NCI-H510A (cell line): ENCODE measurements at places on chromosomes 6 and 20.

GRCh38 chr6:31762878-31763618 lies 592 bp downstream of the SAPCD1 start:
- no peak for DNase-seq

GRCh38 chr20:29408034-29408695 lies 1849.3 kb upstream of the DEFB115 start:
- no peak for DNase-seq

GRCh38 chr20:38722683-38723016 lies 1.6 kb upstream of the SLC32A1 start:
- no peak for DNase-seq

DNA sequence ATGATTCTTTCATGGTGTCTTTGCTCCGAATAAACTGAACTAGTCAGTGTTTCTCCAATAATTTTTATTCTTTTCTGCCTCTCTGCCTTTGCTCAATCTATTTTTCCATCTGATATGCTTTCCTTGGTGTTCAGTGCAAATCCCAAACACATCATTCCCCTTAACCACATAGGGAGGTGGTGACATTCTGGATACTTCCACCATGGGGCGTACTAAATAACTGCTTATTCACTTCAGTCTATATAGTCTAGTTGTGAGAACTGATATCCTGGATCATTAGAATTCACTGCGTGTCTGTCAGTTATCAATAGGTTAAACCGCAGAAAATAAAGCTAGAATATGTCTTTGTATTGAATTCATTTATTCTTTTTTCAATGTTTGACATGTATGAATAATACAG lies 83.1 kb downstream of the KCNQ5 start:
- DNase-seq: no peak

GRCh38 chr20:45053430-45054351 lies 47.2 kb downstream of the KCNS1 start:
- DNase-seq: no peak

DNA sequence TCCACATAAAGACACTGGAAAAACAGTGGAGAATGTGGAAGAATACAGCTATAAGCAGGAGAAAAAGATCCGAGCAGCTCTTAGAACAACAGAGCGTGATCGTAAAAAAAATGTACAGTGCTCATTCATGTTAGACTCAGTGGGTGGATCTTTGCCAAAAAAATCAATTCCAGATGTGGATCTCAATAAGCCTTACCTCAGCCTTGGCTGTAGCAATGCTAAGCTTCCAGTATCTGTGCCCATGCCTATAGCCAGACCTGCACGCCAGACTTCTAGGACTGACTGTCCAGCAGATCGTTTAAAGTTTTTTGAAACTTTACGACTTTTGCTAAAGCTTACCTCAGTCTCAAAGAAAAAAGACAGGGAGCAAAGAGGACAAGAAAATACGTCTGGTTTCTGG lies 57.1 kb downstream of the MAP3K4 start:
- no peak for DNase-seq

- no peak for DNase-seq
These were observed 454.5 kb upstream of the CITED2 start for GRCh38 chr6:139828751-139829519.

DNA sequence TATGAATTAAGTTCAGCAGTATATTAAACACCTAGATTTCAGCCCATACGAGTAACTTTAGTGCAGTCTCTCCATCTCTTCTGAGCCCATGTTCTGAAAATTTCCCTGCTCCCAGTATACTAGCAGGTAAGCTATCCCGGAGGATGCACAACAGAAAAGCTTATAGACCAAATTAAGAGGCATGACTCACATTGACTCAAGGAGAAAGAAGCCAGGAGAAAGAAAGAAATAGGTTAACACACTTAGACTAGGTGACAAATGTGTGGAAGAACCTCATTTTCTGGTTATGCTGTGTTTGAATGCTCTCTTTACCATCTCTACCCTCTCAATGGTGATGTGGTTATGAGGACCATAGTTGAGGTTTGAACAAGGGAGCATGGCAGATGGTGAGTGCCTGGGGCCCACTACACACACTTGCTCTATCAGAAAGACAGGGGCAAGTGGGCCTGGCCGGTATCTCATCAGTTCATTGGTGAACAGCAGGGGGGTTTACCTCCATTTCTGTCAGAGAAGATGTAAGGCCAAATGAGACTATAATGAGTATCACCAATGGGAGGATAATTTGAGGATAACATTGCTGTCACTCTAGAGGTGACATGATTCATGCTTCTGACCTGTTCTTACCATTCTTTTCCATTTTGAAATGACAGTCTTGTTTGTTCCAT lies 902.3 kb upstream of the FLRT3 start:
- no peak for DNase-seq

- no peak for DNase-seq
These were observed 437.6 kb downstream of the PRKN start for GRCh38 chr6:162289972-162290371.

DNA sequence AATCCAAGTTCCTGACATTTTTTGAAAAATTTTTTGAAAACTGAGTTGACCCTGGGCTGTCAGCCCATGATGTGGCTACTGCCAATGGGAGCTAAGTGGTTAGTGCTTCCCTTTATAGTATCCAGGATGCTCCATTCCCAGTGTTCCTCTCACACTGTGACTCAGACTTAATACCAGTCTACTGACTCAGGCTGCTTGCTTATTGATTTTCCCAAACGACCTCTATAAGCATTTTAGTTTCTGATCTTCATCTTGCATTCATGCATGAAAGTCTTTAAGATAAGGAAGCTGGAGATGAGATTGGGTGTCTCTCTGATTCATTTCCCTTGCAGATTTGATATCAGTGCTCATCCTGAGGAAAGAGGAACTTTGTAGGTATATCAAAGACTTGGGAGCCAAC lies 560.0 kb downstream of the TBC1D32 start:
- DNase-seq: no peak

GRCh38 chr6:65627015-65627414 lies 80.0 kb downstream of the EYS start:
- no peak for DNase-seq

- no peak for DNase-seq
These were observed 142.1 kb downstream of the PXDC1 start for GRCh38 chr6:3609388-3609787.

- DNase-seq: no peak
These were observed 117.0 kb upstream of the COL21A1 start for GRCh38 chr6:56364431-56364826.

- no peak for DNase-seq
These were observed 287.3 kb upstream of the TSHZ2 start for GRCh38 chr20:52684905-52685304.

GRCh38 chr6:55882718-55883569 lies 7.6 kb upstream of the BMP5 start:
- DNase-seq: no peak

GRCh38 chr20:23291575-23292240 lies 58.9 kb upstream of the NXT1 start:
- no peak for DNase-seq

DNA sequence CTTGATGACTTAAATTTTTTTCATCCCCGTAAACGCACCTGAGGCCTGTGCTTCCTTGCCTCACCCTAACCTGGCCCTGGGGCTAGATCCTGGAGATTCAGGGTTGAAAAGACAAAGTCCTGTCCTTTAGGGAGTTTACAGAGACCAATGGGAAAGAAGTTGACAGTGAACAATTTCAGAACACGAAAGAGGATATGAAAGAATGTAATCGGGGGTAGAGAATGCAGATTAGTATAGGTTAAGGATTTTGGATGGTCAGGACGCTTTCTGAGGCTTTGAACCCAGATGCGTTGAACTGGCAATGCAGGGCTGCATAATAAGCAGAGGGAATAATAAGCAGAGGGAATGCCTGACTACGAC lies 1.7 kb upstream of the FBXO5 start:
- DNase-seq: no peak

GRCh38 chr6:76043690-76044089 lies 28.8 kb downstream of the IMPG1 start:
- no peak for DNase-seq

DNA sequence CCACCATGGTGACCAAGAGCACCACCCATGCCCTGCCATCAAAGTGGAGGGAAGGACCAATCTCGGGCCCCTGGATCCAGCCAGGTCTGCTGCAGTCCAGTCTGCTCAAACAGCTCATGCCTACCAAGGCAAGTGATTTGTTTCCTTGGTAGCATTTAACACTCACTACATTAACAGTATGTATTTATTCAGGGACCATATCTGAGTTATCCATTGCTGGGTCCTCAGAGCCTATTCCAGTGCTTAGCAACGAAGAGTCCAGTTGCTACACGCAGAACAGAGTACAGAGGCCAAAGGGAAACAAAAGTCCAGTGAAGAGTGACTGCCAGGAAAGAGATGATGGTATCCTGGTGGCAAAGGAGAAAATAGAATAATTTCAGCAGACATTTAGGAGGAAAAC lies 352.2 kb downstream of the PTPRT start:
- DNase-seq: no peak

DNA sequence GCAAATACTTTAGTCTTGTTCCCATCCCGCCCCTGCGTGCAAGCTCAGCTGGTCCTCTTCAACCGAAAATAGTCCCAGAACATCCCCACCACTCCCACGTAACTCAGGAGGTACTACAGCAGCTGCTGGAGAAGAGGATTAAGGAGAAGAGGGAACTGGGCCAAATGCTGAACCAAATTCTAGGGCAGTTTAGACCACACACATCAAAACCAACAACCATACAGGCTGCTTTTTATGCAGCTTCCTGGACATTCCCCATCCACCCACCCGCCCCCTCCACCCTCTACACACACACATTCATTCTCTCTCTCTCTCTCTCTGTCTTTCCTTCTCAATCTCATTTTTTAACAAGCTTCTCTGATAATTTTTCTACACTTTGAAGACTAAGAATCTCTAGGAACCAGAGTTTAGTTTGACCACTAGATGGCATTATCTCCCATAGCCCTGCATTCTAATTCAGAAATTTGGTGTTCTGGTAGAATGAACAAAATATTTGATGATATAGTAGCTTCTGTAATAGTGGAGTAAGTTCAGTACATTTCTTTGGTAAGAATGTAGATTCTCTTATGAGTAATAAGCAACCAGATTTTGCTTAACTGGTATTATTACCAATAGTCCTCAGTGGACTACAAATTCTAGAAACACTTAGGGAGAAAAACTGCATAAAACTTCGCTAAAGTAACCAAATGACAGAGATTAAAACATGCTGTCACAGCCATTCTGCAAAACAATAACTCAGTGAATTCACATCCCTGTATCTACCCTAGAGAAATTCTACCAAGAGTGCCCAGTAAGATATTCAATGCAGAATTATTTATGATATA lies 52.1 kb upstream of the BEND6 start:
- DNase-seq: no peak

- DNase-seq: no peak
These were observed 75.1 kb downstream of the SEL1L2 start for GRCh38 chr20:13915284-13915683.

- no peak for DNase-seq
These were observed 39.4 kb upstream of the HIVEP2 start for GRCh38 chr6:142984386-142984785.

GRCh38 chr6:39830444-39830843 lies 38.3 kb downstream of the DAAM2 start:
- DNase-seq: no peak

DNA sequence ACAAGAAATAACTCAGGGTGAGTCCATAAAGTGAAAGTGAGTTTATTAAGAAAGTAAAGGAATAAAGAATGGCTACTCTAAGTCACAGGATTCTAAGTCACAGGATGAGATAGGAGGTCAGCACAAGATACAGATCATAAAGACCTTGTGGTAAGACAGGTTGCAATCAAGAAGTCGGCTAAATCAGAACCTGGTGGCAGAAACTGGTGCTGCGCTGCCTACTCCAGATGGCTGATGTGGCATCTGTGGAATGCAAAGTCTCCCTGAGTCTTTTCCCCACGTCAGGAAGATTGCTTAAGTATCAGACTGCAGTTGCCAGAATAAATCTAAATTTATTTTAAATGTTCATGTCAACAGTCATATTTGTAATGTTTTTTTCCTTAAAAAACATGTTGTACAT lies 10.7 kb upstream of the KCNK15 start:
- DNase-seq: no peak

DNA sequence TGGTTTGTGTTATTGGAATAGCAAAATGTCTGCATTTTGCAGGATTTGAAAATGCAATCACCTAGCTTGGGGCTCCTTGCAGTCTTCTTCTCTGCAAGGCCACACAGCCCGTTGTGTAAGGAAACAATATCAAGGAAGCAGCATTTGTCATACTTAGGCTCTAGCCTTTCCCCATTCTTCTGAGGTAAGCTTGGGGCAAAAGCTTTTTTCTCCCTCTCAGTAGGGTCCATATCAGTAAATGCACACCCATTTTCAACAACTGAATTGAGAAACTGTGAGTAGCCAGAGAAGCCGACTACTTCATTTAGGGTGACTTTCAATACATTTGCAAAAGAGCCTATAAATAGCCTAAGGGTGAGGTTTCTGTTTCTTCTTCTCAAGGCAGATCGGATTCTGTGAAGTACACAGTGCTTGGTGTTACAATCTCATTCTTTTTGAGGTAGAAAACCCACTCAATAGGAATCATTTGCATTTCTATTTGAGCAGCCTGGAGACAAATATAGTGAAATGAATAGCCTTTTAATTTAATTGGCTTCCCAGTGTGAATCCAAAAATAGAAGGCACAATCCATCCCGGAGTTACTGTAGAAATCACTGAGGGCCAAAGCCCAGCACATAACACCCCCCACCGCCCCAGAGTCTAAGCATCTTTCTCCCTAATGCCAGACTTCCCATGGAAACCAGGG lies 61.8 kb downstream of the BTBD3 start:
- no peak for DNase-seq

DNA sequence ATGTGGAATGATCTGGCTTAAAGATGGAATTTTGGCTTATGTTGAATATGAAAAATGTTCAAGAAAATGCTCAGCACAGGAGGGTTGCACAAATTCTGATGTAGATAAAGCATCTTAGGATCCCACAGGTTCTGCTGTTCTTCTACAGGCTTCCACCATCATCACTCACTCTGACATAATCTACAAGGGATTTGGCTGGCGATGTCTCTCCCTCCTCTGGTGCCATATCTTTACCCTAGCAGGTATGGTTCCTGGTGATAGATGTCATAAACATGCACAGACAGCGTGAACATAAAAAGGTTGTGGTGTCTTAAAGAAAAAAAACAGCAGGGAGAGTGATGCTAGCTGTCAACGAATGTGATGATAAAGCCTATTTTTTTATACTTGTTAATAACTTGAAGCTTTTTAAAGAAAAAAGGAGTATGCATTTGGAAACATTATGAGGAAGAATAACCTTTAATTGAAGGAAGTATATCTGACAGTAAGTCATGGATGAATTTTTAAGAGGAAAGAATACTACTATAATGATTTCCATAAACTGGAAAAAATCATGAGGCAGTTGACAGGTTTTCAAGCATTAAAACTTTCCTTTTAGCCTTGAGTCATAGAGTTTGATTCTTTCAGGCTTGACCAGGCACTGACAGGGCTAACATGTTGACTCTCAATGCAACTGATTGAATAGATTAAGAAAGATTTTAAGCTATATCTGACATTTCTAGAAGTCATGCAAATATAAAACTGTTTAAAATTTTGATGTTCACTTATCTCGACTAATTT lies 50.1 kb downstream of the OGFRL1 start:
- no peak for DNase-seq

DNA sequence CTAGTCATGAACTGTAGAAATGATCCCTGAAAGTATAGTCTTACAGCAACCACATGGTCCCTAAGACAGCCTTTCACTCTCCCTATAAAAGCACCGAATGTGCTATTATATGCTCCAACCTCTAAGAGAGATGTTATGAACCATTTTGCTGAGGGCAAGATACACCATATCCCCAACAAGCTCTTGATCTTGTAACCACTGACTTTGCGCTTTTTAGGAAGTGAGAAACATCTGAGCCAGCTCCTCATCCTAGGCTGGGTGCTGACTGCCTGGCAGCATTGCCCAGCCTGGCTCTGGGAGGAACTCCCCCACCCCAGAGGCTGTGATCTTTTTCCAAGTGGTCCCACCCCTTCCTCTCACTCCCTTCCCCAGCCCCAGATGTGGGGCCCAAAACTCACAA lies 3.1 kb upstream of the EMILIN3 start:
- DNase-seq: no peak
